ENCODE measurements at places on chromosomes 4 and X. TPM values are rescaled to one million over a fixed set of nuclear protein-coding genes. Genes with fewer than 3 reads are reported as not detected.

The OTC gene
- not detected for total RNA-seq

The SOX3 gene
- not detected for total RNA-seq

The ZDHHC9 gene
- 19.0 TPM for total RNA-seq

The LRCH2 gene
- total RNA-seq, result 3.2 TPM

The HPGD gene
- total RNA-seq, result not detected

The CPZ gene
- total RNA-seq, result 33.7 TPM

The TBC1D25 gene
- total RNA-seq, result 6.2 TPM

The GAGE12D gene
- not detected for total RNA-seq

The SULT1B1 gene
- 13.7 TPM for total RNA-seq
